ENCODE measurements at places on chromosomes 5 and 9. TPM values are rescaled to one million over a fixed set of nuclear protein-coding genes. Genes with fewer than 3 reads are reported as not detected.

DNA sequence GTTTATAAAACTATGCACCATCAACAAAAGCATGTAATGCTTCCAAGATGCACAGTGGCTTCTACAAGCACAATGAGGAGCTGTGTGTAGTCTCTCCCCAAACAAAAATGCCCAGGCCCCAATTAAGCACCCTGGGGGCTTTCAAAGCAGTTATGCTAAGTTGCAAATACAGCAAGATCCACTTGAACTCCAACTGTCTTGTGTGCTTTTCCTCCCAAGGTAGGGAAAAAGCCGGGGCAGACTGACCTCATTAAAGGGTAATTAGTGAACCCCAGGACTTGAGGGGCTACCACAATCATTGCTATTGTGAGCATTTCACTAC lies 13.1 kb downstream of the ZNF608 start:
- no peak for DNase-seq

JAK2 gene
- total RNA-seq, result 3.7 TPM

- no peak for DNase-seq
Observed at GRCh38 chr9:77864211-77864889, 167.3 kb downstream of the GNAQ start.

AK3 gene
- total RNA-seq, result 42.2 TPM

- no peak for DNase-seq
Observed at GRCh38 chr9:119924736-119925135, 555.5 kb upstream of the BRINP1 start.

GRCh38 chr9:20256284-20256948 lies 365.9 kb downstream of the MLLT3 start:
- no peak for DNase-seq

DNA sequence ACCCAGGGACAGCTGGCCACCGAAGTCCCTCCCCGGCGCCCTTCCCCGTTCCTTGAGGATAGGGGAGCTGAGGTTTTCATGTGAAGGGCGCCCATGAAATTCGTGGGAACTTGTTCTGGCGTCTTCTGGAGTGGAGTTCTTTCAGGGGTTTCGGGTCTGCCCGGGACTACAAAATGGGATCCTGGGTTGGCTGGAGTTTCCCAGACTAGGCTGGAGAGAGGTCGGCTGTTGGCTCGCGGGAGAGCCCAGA lies 3.6 kb upstream of the RGMB start:
- DNase-seq, result no peak

GRCh38 chr9:135471791-135472640 lies 7.6 kb upstream of the PPP1R26 start:
- peak; percentile 32 for DNase-seq

PCDHAC1 gene
- total RNA-seq, result not detected

DNA sequence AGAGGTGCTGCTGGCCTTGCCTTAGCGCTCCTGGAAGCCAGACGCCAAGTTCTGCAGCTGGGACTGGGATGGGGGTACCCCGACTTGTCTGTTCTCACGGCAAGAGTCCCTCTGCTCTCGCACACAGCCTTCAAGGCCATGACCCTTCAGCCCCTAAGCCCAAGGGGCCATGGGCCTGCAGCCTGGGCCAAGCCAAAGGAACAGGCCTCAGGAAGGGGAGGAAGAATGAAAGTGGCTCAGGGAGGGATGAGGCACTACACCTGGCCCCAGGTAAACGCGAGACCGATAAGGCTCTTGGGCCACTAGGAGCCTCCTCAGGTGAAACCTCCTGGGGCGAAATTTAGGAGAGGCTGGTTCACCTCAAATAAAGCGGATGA lies 3.9 kb downstream of the EBF1 start:
- no peak for DNase-seq

- no peak for DNase-seq
Observed at GRCh38 chr9:4022435-4023067, 277.3 kb downstream of the GLIS3 start.

DNA sequence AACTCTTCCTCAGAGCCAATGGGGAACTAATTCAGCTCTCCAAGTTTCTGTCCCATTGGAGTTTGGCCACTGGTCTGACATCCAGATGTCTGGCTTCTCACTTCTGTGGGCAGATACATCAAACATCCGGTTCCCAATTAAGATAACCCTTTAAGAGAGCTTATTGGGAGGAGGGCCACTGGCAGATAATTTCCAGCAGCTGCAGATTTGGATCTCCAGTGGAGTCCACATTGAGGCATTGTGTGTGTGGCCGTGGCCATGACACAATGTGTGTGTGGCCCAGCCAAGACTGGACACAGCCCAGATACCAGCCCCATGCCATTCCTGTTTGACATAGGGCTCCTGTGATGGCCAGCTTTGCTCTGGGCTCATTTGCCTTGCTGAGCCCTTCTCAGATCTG lies 110.5 kb upstream of the MAP1B start:
- no peak for DNase-seq

DNA sequence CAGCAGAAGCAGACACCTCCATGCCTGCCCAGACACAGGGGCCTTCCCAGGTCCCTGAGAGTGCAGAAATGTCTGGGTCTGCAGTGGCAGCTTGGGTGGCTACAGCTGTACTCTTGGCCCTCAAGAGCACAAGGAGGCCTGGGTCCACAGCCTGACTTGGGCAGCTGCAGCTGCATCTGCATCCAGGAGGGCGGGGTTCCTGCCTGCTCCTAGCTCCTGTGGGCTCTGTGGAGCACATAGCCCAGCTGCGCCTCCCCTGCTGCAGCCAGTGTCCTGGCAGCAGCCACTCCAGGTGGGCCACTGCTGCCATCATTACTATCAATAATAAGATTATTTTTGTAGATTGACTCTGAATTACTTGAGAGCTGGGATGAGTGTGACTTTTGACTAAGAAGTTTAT lies 162.0 kb upstream of the PTCH1 start:
- DNase-seq, result peak; percentile 30

GRCh38 chr5:150789943-150790611 lies 11.5 kb downstream of the SMIM3 start:
- peak; percentile 67 for DNase-seq

- DNase-seq, result no peak
Observed at GRCh38 chr5:9316733-9317132, 229.1 kb downstream of the SEMA5A start.

DNA sequence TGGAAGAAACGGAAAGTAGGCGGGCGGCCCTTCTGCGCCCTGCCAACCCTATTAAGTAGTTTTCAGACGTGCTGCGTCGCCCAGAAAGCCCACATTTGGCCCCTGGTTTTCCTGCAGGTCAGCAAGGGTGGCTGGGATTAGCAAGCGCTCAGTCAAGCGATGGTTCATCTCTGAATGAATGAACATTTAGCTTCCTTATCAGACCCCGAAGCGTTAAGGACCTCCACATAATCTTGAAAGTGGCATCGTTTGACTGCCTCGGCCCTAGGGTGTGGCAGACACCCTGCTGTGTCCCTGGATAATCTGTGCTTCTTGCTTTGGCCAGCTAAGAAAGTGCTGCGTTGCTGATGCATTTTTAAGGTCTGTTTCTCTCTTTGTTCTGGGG lies 684 bp downstream of the TOR1B start:
- no peak for DNase-seq

RACK1 gene
- 5,838 TPM for total RNA-seq

GRCh38 chr9:124835026-124835557 lies 18.2 kb upstream of the WDR38 start:
- DNase-seq, result peak; percentile 93

DNA sequence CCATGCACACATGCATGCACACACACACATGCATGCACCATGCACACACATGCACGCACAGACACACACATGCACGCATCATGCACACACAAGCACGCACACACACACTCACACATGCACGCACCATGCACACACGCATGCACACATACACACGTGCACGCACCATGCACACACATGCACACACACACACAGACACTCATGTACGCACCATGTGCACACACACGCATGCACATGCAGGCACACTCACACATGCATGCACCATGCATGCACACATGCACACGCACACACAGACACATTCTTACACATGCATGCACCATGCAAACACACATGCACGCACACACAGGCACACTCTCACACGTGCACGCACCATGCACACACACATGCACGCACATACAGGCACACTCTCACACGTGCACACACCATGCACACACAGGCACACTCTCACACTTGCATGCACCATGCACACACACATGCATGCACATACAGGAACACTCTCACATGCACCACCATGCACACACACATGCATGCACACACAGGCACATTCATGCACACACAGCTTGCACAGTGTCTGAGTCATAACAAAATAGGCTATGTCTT lies 117.5 kb downstream of the TENT4A start:
- no peak for DNase-seq

DNA sequence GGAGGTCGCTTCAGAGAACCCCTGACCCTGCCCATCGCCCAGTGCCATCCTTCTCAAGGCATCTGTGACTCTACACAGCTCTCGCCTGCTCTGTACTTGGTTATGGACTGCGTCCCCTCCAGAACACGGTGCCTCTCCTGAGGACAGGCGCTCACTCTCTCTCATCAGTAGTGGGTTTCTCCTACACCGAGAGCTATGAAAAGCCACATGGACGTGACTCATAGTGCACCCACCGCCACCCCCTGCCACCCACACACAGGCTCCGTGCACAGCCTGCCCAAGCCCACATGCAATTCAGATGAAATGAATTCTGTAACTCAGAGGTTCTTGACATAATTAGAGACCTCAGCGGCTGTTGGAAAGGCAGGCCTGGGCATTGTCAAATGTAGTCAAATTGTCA lies 13.9 kb downstream of the GTF3C5 start:
- no peak for DNase-seq

DNA sequence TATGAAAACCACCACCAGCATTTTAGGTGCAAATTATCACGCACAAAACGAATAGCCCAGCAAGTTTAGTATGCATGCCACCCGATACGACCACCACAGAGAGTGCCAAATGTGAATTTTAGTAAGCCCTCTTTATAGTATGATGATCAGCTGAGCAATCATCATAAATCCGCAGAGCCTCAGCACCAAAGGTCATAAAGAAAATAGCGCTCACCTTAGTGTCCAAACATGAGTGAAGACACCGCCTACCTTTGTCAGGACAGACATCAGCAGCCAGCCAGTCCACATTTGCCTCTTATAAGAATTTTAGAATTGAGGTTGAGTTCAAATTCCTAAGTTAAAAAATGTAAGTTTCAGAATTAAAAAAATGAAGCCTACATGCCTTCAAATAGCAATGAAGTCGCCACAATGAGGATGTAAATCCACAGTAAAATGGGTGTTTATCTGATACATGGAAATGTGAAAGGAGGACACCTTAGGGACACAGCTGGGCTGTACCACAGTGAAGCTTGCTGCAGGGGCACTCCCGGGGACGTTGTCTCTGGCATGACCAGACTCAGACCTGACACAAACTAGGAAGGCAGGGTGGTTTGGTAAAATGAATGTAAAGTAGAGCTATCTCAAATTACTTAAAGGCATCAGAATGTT lies 149.0 kb downstream of the AUH start:
- no peak for DNase-seq

GRCh38 chr9:5531101-5531882 lies 21.0 kb downstream of the PDCD1LG2 start:
- DNase-seq, result no peak

DNA sequence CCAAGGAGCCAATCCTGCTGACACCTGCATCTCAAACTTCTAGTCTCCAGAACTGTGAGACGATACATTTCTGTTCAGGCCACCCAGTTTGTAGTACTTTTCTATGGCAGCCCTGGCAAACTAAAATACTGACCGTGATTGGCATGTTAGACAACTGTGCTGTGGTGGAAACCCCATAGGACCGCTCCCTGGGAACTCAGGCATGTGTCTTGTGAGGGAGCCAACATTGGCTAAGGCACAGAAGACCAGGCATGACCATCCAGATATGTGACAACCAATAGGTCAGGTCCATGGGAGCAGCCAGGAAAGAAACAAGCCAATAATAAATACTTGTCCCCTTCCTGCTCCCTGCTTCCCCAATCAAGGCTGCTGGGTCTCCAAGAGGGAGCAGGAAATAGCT lies 101.4 kb upstream of the MPDZ start:
- DNase-seq, result no peak

- no peak for DNase-seq
Observed at GRCh38 chr9:9560382-9561035, 1052.3 kb downstream of the PTPRD start.

UBE2B gene
- total RNA-seq, result 53.3 TPM

GRCh38 chr5:76401801-76402250 lies 1.3 kb upstream of the IQGAP2 start:
- DNase-seq, result no peak

DNA sequence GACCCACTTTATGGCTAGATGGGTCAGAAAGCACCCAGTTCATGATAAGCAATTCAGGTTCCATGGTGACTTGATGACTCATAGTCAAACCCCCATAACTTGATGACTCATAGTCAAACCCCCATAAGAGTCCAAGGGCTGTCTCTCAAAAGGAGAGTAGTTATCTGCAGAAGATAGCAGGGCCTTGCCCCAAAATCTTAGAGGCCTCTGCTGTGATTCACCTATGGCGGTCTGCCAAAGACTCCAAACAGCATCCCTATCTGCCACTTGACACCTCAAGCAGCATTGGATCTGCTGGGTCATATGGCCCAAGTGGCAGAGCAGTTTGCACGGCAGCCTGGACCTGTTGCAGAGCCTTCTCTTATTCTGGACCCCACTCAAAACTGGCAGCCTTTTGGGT lies 395.2 kb upstream of the KIF2A start:
- DNase-seq, result no peak

All from SJCRH30 (cell line).